ENCODE measurements at places on chromosomes 1 and 21. TPM values are rescaled to one million over a fixed set of nuclear protein-coding genes. Genes with fewer than 3 reads are reported as not detected.

- no peak for DNase-seq
Measured at GRCh38 chr1:16418823-16419425, 18.3 kb downstream of the SPATA21 start.

GRCh38 chr1:98975810-98976209 is 28.9 kb downstream of the PLPPR5 start:
- DNase-seq = no peak

DNA sequence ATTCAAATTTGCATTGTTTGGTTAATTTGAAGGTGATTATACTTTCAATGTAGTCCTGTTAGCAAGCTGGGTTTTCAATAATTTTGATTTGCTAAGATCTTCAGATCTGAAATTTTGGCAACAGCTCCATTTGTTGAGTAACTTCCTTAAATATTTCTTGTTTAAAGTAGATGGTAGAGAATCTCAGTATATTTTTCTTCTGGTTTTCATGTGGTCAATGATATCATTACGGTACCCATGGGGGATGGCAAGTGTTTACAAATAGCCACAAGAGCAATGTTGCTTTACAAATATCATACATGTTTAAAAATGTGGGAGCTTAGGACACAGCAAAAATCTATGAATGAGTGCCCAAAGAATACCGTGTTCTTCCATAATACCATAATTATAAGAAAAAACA is 175.9 kb downstream of the IFI44 start:
- DNase-seq = no peak

DNA sequence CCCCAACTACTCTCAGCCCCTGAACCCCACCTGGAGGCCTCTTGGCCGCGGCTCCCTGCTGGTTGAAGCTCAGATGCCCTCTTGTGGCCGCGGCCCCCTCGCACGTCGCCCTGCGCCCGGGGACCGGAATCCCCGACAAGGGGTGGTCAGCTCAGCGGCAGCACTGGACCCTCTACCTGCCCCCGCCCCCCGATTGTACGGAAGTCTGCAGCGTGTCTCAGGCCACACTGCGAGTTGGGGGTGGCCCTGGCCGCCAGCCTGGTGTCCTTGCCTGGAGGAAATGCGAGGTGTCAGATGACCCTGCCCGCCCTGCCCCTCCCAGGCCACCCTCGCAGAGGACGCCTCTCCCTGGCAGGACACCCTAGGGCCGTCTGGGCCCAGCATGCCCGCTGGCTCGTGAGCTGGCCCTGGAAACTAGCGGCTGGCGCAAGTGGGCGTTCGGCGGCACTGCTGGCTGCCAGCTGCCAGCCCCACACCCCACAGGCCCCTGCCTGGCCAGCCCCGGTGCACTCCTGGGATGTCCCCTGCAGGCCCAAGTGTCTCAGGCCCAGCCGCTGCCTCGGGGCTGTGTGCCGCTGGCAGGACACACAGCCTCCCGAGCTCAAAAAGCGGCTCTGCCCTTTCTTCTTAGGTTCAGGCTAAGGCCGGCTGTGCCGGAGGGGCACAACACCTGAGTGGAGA is 60.8 kb downstream of the EDN2 start:
- DNase-seq = peak; percentile 44

- DNase-seq = no peak
Measured at GRCh38 chr21:44979687-44980561, 40.1 kb downstream of the SLX9 start.

GRCh38 chr1:63773815-63774616 is at the start of gene ROR1:
TSS of gene ROR1 (plus strand) at chr1:63774017.
- DNase-seq = peak; percentile 88

GRCh38 chr1:6500544-6501278 is 9.2 kb upstream of the PLEKHG5 start:
- peak; percentile 89 for DNase-seq

GBP7 gene
- total RNA-seq = 0.11 TPM

TOR3A gene
- 12.5 TPM for total RNA-seq
